ENCODE measurements at places on chromosomes 12 and 14.

DNA sequence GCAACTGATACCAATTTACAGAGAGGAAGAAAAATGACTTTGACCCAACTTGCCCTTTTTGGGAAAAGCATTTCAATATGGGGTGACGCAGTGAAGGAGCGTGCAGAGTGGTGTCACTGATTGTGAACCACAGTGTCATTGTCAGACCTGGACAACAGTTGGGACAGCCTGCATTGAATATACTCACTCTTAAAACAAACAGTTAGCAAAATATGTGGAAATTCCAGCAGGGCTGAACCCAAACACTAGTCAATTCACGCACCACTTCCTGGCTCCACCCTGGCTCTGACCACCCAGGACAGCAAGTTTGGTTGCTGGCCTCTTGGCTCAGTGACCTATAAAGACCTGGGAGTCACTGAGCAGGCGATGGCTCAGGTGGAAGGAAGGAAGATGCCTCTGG lies 61.3 kb downstream of the NOS1 start:
- DNase-seq: no peak

- no peak for DNase-seq
Measured at GRCh38 chr12:120872487-120872886, 31.7 kb downstream of the SPPL3 start.

DNA sequence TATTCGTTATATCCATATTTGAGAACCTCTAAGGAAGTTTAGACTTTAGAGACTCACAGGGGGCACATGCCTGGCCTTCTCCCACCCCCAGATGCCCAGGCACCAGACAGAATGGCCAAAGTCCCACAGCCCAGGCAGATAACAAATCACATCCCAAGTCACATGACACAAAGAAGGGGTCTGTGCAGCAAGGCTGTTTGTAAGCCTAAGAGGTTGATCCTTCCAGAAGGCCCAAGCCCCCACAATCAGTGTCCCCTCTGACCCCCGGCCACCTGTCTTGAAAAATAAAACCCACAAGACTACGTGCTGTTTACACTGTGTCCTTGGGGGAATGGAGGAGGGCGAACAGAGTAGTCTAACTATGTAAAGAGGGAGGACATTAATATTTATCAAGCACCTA lies 5.1 kb downstream of the CTDSP2 start:
- DNase-seq: no peak

GRCh38 chr14:66369157-66369697 lies 116.9 kb upstream of the CCDC196 start:
- no peak for DNase-seq

GRCh38 chr14:61145034-61145902 lies 135.9 kb downstream of the TMEM30B start:
- DNase-seq: peak; percentile 80

DNA sequence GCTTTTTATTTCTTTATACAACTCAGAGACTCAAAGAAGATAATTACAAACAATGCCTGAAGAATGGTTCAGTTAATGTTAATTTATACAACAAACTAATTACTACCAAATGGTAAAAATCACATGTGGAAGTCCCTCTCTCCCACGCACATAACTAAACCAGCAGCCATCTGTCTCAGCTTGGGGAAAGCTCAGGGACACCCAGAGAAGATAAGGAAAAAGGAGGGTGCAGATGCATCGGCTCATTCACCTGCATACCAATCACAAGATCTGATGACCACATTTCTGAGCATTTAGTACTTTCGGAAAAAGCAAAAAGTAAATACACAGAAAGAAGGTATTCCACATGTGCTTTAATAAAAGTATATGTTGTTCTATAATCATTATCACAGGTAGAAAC lies 136.3 kb downstream of the SOX5 start:
- no peak for DNase-seq

DNA sequence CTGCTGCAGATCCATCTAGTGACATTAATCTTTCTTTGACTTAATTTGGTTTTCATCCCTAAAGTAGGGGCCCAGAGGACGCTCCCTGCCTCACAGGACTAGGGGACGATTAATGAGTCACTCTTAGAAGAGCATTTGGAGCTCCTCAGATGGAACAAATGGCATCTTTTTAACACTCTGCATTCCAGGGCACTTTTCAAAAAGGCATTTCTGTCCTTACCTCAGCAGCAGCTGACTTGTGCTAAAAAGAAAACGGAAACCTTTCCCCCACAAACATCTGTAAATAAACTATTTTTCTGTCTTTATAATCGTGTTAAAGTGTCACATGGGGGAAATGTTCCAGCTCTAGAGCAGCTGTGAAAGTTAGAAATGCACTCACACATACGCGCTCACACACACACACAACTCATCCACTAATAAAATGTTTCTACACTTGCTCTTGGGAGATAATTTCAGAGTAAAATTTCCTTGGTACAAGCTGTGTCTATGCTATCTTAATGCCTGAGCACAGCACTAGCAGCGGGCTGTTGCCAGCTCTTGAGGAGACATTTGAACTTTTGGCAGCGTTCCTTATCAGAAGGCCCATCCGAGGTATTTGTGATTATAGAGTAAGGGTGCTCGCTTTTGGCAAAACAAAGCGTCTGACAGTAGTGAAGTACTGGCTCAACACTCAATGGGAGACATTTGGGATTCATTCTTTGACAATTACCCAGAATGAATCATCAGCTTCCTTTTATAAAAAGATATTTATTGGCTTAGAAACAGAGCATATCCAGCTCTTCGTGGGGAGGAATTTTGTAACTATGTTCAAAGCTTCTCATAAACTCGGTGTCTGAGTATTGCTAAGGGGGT lies 141.3 kb downstream of the PLXNC1 start:
- DNase-seq: peak; percentile 48

DNA sequence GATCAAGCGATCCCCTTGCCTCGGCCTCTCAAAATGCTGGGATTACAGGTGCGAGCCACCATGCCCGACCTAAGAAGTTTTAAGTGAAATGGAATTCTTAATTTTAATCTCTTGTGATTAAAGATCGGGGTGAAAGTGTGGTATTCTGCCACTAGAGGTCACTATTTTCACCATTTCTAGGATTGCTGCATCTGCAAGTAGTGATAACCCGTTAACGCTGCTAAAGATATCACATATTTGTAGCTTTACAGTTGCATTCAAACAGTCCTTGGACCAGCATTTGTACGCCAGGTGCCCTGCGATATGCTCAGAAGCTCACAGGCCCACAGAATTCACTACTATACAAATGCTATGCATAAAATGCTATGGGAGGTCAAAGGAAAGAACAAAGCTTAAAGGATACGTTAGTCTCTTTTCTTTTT lies 19.3 kb downstream of the CCDC62 start:
- DNase-seq: peak; percentile 64

DNA sequence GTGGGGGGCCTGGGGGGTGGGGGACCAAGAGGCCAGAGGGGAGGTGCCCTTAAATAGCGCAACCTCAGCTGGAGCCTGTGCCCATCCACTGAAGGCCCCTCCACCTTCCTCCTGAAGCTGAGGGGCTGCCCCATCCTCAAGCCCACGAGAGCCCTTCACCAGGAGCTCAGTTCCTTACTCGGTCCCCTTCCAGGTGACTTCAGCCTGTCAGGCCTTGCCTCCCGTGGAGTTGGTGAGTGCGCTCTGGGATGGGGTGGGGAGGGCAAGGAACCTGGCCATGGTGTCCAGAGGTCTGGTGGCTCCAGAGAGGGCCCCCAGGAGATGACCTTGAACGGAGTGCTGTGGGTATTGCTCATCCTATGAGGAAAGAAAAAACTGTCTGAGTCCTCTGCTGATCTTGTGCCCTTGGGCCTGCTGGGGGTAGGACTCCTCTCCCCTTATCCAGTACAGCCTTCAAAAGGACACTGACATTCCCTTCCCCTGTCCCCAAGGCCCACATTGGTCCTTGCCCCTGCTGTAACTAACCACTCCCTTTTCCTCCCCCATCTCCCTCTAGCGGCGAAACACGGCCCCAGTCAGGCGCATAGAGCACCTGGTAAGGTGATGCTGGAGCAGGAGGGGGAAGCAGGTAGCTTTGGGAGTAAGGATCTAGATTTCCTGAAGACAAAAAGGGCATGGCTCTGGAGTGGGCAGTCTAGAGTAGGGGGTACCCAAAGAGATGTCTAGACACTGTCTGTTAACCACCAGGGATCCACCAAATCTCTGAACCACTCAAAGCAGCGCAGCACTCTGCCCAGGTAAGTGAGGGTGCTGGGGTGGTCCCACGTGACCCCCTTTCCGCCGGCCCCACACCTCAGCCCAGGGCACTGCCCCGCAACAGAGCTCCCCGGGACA lies 3.6 kb downstream of the TNS2 start:
- DNase-seq: peak; percentile 55

DNA sequence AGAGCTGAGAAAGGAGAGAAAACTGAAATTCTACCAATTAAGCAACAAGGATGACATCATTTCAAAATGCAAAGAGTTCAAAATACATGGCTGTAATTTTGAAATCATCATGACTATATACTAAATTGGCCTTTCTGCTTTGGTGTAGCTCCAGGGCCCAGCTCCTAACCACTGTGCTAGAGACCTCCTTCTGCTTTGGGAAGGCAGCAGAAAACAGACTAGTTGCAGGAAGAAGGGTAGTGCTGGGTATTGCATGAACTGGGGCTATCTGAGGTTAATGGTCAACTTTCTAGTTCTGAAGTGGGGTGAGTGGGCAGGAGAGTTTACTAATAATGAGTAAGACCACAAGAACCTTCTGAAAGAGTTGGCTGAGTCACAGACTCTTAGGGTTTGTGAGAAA lies 66.2 kb downstream of the PTGER2 start:
- peak; percentile 91 for DNase-seq
